Epithelial cell of prostate (primary cell): ENCODE measurements at places on chromosomes 5 and 9.
A peak's percentile ranks its signal among the peaks of the same experiment; 100 is the strongest.

DNA sequence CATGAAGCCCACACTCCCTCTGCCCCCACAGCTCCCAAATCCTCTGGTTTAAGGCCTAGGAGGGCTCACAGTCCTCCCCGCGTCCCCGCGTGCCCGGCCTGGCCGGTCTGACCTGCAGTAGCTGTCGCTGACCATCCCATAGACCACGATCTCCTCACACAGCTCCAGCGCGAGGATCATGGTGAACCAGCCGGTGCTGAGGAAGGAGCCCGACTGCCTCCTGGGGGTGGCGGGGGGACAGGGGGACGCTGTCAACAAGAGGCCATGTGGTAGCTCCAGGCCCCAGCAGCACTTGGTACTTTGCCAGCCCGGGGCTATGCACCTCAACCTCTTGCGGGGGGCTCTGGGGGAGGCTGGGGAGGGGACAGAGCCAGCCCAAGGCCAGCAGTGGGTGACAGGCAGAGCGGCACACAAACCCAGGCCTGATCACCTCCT, 7.0 kb downstream of the ST6GALNAC4 start:
- no peak for DNase-seq

GRCh38 chr9:114452219-114453165, 52.8 kb downstream of the WHRN start:
- DNase-seq, result no peak

DNA sequence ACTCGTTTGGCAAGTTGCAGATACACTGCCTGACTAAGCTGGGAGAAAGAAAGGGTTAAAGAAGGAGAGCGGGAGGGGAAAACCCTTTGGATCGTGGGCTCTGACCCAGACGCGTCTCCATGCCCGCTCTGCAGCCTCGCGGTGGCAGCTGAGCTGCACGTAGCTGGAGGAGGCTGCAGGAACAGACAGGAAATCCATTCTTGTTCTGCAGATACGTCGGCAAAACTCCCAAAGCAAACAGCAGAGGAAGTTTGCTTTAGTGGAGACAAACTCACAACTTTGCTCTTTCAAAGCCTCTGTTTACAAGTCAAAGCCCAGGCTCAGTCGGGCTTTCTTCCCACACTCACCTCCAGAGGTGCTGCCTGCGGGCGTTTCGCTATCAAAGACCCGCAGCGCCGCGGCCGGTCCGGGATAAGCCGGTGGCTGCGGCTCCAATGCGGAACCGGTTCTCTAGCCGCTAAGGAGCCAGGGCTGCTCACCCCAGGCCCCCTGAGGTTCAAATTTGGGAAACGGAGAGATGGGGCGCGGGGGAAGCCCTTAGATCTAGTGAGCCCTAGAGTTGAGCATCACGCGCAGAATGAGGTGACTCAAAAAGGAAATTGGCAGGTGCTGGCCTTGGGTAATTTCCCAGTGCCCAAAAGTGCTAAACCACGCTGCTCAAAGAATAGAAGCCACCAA, 60.7 kb downstream of the MAT2B start:
- DNase-seq, result no peak

- DNase-seq, result no peak
Observed at GRCh38 chr5:168110870-168111832, 180.3 kb upstream of the WWC1 start.

DNA sequence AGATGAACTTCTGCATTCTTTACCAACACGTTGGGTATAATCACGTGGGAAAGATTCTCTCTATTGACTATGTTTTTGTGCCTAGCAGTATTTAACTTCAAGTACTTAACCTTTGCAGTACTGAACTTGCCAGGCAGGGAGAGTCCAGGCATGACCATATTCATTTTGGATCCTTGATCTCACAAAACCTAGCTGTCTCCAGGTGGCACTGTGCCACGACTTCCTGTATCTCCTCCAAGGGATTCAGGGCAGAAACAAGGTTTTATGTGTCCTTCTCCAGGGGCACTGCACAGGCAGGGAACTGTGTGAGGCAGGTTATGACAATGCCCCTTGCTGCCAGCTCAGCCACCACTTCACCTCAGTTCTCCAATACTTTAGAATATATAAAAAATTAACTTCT, 11.7 kb upstream of the IFNA5 start:
- DNase-seq, result no peak

DNA sequence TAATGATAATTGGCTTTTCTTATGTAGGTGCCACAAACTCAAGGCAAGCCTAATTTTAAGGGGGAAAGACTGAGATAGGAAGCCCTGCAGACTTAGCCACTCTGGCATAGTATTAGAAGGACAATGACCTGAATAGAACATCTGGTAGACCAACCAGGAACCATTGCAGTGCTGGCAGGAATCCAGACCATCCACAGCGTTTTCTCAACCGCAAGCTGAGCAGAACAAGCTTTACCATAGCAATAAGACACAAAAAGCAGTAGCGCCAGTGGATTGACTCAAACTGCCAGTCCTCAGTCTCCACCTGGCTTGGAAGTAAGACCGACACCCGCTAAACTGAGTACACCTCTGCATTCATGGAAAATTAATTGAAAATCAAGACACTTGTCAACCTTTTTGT, 141.3 kb upstream of the LPAR1 start:
- no peak for DNase-seq

DNA sequence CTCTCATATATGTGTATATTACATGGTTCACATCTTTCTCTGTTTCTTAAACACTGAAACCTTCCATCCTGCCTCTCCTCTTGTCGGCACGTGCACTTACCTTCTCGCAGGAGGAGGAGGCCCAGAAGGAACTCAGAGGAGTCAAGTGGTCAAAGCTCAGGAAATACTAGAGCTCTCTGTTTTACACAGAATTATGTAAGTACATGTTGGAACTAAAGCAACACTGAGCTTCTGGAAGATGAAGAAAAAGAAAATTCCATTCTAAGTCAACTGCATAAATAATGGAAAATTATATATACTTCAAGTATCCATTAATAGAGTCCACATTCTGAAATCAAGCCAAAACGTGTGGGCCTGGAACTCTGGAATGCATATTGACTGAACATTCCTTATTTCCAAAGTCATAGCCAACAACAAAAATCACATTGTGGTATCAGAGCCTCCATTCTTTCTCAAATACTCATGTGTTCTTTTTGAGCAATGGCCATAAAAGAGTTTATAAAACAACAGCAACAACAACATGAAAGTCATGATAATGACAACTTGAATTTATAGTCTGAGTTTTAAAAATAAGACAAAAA, 121.5 kb upstream of the RAI14 start:
- DNase-seq, result no peak

GRCh38 chr5:14681236-14681752, 16.8 kb downstream of the OTULIN start:
- DNase-seq, result no peak

DNA sequence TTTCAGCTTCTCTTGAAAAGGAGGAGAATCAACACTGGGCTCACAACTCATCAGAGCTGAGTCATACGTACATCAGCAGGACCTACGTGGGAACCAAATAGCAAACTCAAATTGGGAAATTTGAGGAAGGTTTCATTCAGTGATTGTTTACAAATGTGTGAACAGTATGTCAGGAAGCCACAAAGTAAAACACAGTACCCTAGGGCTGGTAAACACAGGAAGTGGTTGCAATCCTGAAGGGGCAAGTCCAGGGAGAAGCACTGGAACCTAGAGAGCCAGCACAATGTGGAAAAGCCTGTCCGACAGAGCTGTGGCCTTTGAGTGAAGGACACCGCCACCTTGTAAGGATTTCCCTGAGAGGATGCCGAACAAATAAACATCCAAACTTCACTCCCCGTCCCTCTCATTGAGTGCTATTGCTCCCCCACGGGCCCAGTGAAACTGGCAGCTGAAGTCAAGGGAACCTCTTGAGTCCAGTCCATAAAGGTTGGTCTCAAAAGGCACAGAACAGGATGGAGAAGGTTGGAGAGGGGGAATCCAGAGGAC, 26.7 kb upstream of the RICTOR start:
- DNase-seq, result peak; percentile 99

GRCh38 chr5:5221724-5222123, 81.6 kb downstream of the ADAMTS16 start:
- no peak for DNase-seq

DNA sequence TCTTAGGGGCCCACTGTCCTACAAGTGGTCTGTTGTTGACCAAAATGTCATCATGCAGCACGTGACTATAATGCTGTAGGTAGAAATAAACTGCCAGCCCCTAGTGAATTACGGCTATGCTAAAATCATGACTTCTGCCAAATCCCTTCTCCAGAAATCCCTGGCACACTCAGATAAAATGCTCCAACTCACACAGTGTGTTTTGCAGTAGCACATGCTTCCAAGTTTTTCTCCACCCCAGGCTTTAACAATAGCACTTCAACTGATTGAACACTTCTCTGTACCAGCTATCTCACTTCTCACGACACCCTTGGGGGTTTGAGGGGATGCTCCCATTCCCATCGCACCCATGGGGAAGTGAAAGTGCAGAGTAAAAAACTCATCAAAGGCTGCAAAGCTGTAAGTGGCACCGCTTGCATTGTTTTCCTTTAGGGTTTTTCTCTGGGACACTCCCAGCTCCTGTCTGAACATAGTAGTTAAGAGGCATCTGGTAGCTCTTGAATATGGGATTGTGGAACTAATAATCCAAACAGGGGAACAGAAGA, 151.0 kb upstream of the SLC24A2 start:
- no peak for DNase-seq

DNA sequence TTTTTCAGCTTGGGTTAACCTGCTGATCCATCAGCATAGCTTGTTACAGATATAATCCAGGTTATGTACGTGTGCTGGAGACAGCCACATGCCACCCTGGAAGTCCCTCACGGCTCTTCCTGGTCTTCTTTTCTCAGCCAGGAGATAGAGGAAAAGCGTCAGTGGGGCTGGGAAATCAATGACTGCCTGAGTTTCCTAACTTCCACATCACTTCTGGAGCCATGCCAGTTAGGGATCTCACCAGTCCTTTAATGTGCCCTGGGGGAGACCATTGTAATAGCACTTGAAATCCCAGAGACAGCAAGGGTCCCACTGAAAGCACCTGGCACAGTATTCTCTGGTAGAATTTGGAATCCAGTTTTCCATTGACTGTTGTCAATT, 29.2 kb downstream of the ANXA2R start:
- DNase-seq, result no peak

GRCh38 chr9:27468462-27469110, 55.5 kb upstream of the IFNK start:
- no peak for DNase-seq

DNA sequence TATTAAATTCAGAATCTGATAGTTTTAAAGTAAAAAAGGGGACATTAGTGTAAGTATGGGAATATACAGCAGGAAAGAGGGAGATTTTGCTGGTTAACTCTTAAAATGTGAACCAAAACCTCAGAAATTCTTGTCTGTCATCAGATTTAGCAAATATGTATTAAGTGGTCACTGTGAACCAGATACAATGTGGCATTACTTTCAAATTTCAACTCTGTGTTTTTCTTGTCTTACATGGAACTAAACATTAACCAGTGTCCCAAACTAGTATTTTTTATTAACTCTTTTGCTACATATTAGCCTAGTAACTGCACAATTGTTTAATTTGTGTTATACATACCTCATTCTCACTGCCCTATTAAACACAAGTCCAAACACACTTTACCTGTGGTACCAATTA, 259.9 kb upstream of the RASA1 start:
- no peak for DNase-seq

DNA sequence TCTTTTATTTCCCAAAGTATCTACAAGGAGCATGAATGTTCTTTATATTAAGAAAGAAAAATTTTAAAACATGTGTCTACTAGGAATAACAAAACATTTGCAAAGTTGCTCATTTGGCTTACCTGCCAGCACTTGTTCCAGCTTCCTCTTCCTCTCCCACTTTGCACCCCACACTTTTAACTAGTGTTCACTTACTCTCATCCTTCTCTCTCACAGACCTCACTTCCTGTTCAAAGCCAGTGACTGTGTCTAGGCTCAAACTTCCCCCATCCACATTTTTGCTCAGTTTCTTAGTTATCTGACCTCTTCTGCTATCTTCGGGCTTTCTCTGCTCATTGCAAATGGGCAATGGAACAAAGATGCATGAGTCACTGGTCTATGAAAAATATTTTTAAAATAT, 512.2 kb upstream of the ZNF462 start:
- DNase-seq, result no peak

GRCh38 chr5:159638954-159639559, 277.2 kb upstream of the ADRA1B start:
- DNase-seq, result no peak

- no peak for DNase-seq
Observed at GRCh38 chr9:32839013-32839885, 55.9 kb downstream of the TMEM215 start.

DNA sequence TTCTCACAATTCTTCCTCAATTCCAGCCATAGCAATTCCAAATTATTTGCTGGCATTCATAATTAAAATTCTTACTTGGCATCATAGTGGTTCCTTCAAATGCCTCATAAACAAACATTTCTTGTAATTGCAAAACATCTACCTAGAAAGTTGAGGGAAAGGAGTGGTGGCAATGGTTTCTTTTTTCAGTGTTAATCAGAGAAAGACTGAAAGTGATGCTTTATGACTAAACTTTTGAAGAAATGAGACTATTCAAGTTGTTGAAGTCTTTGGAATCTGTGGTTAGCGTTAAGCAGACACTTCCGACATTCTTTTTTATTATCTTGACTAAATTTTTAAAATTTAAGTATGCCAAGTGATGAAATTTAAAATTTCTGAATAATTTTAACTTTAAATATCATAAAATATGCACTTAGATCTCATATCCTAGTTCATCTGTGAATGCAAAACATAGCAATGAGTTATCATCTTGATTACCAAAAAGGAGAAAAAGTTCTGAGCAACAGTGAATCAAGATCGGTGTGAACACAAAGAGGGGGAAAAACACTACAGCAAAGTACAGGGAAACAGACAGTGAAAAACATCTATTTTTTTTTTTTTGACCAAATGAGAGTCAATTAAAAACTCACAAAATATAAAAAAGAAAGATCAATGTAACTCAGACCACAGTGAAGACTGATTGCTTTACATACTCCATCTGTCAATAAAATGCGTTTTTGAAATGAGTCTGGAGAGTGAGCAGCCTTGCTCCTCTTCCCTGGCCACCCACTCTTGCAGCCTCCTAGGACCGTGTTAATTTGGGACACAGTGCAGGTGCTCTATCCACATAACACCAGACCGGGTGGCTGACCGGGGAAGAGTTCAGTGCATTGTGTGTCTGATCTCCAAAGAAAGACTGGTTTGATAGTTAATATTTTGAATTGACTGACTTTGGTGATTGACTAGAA, 20.6 kb upstream of the IL7R start:
- DNase-seq, result no peak
